Stromal cell of bone marrow (primary cell): ENCODE measurements at places on chromosomes 7 and 10.

DNA sequence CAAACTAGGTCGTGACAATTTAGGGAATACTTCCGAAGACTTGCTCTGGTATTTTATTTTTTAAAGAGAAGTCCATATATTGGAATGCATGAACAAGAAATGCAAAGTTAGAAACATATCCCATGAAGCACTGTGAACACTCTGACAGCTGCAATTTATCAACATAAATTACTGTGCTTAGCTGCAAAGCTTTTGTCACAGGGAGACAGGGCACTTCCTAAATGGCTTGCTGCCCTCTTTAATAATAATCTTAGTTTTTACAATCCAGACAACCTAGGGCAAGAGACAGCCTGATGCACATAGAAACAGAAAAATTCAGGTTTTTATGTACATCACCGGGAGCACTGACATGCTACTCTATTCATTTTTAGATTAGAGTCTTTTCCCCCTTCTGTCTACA lies 78.3 kb upstream of the NOBOX start:
- no peak for DNase-seq

DNA sequence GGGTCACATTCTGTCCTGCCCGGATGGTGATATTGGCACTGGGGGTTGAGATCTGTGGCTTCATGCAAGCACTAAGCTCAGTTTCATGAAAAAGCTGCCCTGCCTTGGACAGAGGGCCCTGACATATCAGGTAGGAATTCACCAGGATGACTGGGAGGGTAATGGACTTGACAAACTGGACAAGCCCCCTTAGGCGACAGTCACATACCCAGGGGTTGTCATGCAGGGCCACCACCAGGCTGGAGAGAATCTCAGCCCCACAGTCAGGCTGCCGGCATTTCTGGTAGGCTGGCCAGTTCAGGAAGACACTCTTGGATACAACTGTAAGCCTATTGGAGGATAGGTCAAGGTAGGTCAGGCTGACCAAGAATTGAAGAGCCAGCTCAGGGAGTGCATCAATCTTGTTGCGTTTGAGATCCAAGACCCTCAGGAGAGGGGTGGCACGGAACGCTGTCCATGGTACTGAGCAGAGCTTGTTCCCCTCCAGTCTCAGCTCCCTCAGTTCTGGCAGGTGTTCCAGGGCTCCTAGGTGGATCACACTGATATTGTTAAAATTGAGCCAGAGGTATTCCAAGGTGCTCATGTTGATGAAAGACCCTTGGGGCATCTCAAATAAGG lies 824 bp downstream of the LRIT2 start:
- no peak for DNase-seq

- DNase-seq, result no peak
Observed at GRCh38 chr7:42494199-42494710, 257.2 kb upstream of the GLI3 start.

DNA sequence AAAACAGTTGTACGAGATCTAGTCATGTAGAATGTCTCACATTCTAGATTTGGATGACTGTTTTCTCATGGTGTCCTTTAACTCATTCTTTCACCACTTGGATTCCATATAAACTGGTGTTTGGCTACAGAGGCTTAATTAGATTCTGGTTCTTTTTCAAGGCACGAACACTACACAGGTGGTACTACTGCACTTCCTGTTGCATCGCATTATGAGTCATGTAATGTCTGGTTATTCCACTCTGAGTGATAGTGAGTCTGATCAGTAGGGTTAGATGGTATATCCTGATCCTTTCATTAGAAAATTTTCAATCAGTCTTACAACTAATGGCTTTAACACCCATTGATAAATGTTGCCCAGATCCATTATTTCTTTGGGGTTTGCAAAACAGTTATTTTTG lies 11.2 kb upstream of the AKAP9 start:
- DNase-seq, result no peak

- DNase-seq, result no peak
Observed at GRCh38 chr7:117929237-117929636, 56.0 kb upstream of the CTTNBP2 start.

DNA sequence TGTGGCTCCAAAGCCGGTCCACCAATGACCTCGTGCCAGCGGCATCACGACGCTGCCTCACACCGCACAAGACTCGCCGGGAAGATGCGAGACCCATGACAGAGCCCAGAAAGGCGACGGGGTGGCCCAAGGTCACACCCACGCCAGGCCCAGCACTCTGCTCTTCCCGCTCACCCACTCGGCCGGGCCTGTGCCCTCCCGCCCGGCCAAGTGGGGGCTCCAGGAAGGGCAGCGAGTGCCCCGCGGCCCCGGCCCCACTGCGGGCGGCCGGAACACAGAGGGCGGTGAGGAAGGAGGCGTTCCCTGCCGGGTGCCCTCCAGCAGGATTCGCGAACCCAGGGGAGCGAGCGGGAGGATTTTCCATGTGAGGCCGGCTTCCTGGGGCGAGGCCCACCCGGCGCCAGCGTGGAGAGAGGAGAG lies 56.3 kb downstream of the PDGFA start:
- DNase-seq, result no peak

DNA sequence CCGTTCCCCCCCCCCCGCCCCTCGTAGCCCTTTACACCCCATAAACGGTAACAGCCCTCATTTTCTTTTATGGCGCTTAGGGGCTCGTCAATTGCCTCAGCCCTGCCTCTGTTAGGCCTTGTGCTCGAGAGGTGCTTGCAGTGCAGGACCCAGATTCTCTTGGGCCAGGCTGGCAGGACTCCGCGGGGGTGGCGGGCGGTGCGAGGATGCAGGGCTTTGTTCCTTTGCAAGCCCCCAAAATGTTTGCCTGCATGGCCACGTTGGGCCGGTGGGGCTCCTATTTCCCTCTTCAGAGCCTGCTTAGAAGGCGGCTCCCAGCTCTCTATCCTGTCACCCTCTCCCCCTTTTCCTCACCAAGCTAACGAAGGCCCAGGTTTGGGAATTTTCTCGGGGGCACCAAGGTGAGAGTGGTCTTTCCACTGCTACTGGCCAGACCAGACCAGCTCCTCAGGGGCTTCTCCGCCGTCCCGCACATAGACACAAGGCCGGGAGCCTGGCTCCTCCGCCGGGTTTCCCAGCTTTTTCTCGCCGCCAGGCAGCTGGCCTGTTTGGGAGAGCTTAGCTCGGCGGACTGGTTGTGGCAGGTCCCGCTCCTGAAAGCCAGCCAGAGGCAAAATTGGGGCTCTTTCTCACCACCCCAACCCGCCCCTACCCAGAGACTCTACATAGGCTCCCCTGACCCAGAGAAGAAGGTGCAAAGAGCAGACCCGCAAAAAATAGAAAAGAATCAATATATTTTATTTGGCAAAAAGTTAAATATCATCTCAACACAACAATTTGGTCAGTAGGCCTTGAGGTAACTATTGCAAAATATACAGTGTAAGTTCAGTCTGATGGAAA lies 3.4 kb downstream of the HOXA9 start:
- no peak for DNase-seq

- no peak for DNase-seq
Observed at GRCh38 chr10:43265799-43266721, 805 bp downstream of the RASGEF1A start.

GRCh38 chr7:12107841-12108254 lies 103.2 kb upstream of the TMEM106B start:
- DNase-seq, result no peak

- DNase-seq, result no peak
Observed at GRCh38 chr10:27643301-27643700, 102.3 kb downstream of the MKX start.

DNA sequence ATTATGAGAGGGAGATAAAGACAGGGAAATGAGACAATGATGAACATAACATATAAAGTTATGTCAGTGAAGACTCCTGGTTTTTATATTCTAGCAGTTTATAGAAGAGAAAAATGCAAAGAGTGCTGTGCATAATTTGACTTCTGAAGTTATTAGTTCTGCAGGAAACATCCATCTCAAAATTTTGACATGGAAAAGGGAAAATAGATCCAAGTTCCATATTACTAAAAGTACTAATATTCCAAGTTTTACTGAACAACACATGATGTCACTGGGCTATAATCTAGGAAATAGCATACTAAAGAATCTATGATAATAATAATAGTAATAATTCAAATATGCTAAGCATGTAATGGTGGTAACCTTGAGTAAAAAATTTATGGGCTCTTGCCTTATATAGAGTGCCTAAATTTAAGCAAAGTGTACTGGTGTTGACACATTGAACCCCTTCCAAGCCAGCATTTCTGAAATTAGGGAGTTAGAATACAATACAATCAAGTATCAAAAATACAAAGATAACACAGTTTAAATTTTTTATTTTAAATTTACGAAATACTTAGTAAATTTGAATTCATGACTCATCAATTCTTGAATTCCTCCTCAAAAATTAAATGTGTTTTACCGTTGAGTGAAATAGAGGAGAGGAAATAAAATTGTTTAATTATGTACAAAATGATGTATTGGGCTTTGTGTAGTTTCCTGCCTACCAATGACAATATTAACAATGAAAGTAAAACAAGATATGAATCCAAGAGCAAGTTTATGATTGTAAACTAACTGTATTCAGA lies 102.8 kb upstream of the KCND2 start:
- DNase-seq, result no peak

DNA sequence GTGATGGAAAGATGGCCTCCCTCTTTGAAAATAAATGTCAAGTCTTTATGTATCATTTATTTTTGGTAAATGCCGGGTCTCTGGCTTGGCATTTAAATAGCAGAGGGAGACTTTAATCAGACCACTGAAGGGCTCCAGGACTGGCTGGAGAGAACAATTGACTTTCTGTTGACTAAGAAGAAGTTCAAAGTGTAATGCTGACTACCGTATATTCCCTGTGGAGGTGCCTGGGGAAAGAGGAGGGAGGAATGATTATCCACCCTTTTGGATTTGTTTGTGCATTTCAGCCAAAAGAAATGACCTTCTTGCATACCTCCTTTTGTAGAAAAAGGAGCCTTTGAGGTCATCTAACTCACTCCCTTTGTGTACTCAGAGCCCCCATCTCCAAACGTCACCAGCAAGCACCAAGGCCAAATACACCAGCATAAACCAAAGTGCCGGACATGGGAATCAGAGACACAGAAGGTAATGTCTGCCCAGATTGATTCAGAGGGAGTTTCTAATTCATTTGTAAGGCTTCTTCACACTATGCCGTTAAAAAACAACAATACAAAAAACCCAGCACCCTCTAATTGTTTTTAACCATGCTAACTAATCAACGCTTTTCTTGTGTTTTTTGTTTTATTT lies 75.2 kb downstream of the PRLHR start:
- DNase-seq, result no peak

GRCh38 chr10:32207544-32207943 lies 139.4 kb downstream of the EPC1 start:
- peak; percentile 21 for DNase-seq

- no peak for DNase-seq
Observed at GRCh38 chr10:69732147-69732825, 69.4 kb upstream of the COL13A1 start.

DNA sequence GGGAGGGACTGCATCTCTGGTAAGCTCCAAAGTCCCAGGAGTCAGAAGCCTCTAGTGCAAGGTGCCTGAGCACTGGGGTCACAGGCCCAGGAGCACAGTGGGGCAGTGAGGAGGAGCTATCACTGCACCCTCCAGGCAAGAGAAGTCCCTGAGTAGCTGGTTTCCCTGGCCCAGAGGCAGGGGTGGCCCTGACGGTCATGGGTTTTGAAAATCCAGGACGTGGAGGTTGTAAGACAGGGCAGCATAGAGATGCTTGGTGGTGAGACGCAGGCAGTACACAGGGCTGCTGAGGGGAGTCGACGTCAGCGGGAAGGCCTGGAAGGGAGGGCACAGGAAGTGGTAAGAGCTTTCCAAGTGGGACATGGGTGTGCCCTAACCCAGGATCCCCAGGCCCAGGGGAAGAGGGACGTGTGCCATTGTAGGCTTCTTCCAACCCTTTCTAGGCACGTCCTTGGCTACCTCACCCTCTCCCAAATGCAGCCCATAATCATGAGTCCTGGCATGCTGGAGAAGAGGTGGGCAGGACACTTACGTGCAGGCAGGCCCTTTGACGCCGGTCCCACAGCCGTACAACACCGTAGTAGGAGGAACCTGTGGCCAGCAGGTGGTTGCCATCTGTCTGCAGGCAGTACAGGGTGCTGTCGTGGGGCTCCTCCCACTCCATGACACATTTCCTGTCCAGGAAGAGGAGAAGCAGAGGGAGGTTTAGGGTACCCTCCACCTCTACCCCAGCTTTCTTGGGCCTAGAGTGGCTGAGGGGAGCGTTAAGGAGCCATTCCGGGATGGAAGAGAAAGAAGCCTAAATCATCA lies 23.2 kb downstream of the DPCD start:
- DNase-seq, result no peak

DNA sequence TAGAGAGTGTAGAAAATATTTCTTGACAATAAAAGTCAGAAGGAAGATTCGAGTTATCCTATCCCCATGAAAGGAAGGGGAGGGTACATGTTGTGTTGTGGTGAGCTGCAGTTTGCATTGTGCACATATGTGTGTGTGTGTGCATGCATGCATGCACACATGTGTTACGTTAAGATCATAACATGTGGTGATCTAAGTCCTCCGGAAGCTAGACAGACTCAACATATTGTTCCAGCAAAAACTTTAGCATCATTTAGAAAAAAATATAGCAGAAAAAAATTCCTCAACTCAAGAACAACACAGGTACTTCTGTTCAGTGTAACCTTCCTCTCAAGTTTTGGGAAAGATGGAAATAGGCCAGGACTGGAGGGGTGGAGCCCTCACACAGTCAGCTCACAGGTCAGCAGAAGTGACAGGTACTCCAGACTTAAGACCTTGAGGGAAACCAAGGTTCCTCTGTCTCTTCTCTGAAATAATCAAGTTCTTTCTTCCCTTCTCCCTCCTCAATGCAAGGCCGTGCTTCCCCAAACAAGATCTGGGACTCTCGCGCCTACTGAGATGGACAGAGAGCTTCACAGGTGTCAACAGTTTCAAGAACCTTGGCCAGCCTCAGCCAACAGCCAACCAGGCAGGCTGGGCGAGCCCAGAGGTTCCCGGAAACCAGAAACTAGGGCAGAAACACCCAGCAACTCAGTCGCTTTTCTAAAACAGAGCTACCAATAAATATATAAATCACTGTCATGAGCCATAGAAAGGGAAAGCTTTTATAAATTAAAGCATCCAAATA lies 205.2 kb downstream of the FAM107B start:
- DNase-seq, result no peak

DNA sequence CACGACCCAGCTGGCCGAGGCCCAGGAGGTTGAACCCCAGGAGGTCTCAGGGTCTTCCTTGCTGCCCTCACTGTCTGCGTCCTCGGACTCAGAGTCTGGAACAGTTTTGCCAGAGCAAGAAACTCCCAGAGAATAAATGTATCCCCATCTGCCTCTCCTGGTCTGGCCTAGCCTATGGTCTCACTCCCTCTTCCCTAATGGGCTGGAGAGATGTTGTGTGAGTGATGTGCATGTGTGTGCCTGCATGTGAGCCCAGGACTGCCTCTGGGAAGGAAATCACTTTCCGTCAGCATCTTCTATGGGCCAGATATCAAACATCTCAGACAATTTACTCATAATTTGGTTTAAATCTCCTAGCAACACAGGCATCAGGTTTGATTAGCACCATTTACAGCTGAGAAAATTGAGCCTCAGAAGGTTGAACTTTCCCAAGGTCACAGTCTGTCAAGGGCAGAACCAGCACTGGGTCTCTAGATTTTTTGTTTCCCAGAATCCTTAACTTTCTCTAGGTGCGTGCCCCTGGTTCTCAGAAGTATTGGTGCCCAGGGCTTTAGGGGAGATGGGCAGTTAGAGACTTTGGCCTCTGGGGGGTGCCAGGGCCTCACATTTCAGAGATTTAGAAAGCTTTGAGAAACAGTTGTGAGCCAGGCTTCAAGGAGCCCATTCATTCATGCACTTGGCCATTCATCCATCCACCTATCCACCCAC lies 4.9 kb downstream of the TMEM270 start:
- no peak for DNase-seq

GRCh38 chr10:89303161-89303560 lies 1.3 kb downstream of the IFIT2 start:
- no peak for DNase-seq
